ENCODE measurements at places on chromosomes 2 and 18.

DNA sequence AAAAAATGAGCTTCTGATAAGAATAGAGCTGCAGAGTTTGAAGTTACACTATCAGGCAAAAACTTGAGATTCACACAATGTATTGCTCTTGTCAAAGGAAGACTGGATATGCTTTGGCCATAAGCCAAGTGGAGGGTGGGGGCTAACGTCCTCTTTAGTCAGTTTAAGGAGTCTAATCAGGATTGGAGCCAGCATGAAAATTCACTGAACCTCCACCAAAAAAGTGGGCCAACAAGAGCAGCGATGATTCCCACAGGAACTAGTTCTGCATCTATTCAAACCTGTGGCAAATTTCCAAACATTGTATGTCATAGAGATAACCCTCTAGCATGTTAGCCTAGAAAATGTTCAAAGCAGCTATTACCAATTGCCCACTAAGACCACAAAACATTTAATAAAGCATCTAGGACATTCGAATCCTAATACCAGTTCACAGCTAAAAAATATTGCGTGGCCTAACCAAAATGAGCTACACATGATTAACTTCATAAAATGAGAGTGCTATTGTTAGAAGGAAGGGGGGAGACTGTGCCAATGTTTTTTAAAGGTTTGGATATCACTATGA is 43.5 kb upstream of the TMEM247 start:
- DNase-seq = no peak

DNA sequence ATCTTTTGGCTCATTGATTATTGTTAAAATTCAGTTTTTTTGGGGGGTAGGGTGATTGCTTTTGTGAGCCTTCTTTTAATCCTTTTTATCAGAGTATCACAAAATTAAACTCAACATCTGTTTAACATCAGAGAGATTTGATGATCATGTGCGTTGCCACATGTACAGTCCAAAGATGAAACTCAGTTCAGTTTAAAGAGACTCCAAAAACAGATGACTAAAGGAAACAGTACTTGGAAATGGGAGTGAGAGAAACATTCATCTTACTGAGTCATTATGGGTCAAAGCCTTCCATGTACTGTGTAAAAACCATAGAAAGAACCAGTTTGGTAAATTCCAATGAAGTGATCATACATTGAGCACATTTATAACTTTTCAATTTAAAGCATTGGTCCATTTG is 53.0 kb downstream of the LYPD6 start:
- DNase-seq = no peak

DNA sequence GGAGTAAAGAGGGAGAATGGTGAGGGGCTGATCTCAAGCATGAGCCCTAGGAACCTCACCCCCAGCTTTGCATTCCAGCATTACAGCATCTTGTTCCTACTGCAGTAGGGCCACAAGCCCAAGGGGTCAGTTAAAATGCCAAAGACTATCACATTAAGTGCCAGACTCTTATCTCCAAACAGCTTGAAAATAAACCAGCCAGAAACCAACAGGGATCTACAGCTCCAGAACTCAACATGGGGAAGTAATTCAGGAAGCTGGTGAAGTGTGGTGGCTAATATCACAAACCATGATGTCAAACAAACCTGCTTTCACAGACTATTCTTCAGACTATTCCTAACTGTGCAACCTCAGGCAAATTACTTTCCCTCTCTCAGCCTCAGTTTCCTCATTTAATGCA is 278.3 kb downstream of the TNS1 start:
- DNase-seq = no peak

DNA sequence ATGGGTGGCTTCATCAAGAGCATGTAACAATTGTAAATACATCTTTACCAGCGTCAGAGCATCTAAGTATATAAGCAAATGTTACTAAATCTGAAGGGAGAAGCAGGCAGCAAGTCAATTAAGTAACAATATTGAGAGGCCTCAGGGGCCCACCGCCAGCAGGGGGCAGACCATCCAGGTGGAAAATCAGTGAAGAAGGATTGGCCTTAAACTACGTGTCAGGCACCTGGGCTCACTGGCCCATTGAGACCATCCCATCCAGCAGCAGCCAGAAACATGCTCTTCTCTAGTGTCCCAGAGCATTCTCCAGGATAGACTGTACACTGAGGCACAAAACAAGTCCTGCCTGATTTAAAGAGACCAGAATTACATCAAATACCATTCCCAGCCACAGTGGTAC is 96.2 kb upstream of the SNTG2 start:
- peak; percentile 51 for DNase-seq

DNA sequence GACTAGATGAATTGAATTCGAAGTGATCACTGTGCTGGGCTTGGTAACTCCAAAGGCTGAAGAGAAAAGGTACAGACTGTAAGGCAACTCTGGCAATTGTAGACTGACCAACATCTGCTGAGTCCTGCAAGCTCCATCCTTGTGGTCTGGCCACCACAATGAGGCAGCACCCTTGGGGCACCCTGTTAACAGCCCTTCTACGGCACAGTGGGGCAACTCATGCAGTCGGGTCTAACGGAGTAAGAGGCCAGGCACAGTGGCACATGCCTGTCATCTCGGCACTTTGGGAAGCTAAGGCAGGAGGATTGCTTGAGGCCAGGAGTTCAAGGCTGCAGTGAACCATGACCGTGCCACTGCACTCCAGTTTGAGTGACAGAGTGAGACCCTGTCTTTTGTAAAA is 126.8 kb downstream of the ZAP70 start:
- DNase-seq = no peak

Measured in ELF-1 (cell line).